ENCODE measurements at places on chromosomes 12 and 14.
A peak's percentile ranks its signal among the peaks of the same experiment; 100 is the strongest.

- DNase-seq = no peak
These were observed 1349.4 kb downstream of the FSCB start for GRCh38 chr14:43157661-43158060.

- DNase-seq = no peak
These were observed 1.5 kb downstream of the KIF21A start for GRCh38 chr12:39441189-39441962.

DNA sequence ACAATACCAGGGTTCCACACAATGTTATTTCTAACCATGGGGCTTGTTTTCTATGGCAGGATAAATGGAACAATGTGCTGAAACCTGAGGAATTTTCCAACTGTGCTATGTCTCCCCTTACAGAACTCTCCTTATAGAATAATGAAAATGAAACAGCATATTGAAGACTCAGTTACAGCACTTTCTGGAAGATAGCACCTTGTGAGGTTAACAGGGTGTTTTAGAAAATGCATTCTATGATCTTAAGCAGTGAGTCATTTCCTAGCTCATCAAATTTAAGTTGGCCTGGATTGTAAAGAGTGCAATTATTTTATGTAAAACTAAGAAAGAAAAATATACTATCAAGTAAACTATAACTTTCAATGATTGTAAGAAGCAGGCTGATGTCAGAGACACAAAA is 60.1 kb upstream of the CNTN1 start:
- no peak for DNase-seq

DNA sequence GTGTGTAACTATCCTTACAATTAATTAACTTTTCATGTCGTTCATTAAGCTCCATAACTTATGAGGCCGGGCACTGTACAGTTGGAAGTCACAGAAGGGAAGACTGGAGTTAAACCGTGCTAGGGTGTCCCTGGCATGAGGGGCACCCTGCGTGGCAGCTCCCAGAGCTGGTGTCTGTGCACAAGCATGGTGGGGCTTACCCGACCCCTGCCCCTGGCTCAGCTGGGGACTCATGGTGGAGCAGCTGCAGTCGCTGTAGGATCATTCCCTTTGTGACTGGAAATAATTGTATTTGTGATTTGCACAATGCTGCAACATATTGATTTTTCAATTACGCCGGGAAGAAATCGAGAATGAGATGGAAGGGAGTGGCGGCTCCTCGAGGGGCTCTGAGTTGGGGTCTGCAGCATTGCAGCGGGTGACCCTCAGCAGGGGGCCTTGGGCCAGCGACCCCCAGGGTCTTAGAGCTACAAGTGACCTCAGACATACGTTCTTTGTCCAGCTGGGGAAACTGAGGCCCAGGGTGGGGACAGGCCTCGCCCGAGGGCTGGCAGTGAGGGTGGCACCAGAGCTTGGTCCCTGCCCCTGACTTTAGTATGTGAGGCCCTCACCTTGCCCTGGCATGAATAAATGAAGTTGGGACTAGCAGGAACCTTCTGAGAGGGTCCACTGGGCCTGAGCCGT is 125.4 kb downstream of the KIF26A start:
- DNase-seq = no peak

DNA sequence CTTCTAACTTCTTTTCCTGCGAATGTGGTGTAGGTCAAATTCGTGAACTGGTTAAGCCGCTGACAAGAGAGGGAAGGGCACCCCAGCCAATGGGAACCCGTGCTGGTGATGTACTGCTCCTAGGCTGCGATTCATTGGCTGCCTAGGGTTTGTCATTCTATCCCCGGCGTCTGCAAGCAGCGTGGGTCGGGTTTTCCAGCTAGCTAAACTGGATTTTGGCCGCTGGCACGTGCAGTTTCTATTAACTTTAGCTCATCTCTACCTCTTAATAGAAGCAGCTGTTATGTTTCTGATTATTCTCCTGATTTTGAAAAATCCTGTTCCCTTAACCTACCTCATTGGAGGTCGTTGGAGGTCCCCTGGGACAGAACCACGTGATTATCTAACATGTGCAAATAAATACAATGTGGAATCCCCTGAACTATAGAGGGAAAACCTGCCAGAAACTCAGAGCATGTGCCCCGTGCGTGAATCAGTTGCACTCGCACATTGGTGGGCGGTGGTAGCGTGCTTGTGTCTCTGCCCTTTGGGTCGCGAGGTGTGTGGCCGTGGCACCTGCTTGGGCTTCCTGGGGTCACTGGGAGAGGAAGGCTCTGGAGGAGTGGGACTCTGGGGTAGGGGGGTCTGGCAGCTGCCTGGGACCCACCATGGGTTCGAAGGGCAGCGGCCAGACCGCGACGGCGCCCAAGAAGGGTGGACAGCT is 876 bp upstream of the PPM1A start:
- peak; percentile 95 for DNase-seq

GRCh38 chr12:97359021-97359690 is 103.4 kb upstream of the RMST start:
- DNase-seq = no peak

- DNase-seq = no peak
These were observed 37.9 kb upstream of the GARIN6 start for GRCh38 chr12:99609455-99610181.

DNA sequence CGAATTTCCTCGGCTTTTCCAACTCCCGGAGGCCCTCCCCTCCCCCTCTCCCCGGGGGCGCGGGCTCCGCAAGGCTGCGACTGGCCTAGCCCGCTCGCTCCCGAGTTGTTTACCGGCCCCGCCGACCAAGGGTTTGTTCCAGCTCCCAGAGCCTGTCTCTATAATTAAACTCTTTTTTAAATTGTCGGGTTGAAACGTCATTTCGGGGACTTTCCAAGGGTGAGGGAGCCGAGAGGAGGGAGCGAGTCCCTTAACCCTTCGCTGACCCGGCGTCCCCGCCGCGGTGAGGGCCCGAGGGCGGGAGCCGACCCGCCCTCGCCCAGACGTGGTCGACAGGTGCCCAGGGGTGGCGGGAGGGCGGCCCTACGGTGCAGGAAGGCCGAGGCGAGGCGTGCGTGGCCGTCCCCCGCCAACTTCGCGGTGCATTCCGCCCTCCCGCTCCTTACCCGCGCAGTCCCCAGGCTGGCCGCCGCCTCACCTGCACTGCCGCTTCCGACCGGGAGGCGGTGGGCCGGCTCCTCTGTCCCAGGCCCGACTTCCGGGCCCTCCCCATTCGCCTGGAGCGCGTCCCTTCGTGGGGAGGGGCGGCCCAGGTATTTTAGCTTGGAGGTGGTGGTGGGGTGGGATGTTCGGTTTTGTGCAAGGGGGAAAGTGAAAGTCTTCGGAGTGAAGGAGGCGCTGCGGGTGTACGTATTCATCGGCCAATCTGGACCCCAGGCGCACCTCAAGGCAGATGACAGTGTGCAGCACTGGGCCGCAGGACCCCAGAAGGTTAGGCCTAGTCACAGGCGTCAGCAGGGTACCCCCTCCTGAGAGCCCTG is 2.9 kb upstream of the ZFP36L1 start:
- DNase-seq = peak; percentile 52

DNA sequence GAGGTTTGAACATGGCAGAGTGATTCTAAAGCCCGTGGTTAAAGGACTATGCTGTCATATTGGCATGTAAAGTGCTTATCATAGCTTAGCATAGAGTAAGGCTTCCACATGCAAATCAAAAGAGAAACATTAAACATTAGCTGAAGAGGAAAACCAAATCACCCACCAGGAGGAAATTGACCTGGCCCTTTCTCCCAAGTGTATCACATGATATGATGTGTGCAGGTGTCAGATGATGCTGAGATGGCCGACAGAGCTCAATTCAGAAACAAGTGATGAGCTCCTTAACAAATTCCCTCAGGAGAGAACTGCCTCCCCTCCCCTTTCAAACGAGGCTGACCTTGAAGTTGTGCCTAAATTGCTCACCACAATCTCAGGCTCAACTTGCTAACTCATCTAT is 217.1 kb upstream of the BTG1 start:
- DNase-seq = peak; percentile 13

DNA sequence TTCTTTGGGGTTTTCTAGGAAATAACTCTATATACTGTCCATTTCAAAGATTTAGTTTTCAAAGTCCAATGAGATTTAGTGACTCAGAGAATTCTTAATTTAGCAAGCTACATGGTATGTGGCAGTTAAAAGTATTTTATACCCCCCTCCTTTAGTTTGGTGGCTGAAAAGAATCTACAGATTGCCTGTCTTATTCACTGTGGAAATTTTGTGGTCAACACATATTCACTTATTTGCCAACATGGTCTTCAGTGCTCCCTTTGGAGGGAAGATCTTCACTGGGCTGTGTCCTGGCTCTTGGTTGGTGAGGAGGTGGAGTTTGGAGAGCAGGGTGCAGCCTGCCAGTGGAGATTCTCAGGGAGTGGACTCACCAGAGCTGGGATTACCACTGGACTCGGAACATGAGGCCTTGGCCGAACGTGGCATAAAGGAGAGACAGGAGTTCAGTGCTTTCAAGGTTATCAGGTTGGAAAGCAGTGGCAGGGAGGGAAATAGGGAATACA is 39.8 kb downstream of the SAMD4A start:
- DNase-seq = no peak

DNA sequence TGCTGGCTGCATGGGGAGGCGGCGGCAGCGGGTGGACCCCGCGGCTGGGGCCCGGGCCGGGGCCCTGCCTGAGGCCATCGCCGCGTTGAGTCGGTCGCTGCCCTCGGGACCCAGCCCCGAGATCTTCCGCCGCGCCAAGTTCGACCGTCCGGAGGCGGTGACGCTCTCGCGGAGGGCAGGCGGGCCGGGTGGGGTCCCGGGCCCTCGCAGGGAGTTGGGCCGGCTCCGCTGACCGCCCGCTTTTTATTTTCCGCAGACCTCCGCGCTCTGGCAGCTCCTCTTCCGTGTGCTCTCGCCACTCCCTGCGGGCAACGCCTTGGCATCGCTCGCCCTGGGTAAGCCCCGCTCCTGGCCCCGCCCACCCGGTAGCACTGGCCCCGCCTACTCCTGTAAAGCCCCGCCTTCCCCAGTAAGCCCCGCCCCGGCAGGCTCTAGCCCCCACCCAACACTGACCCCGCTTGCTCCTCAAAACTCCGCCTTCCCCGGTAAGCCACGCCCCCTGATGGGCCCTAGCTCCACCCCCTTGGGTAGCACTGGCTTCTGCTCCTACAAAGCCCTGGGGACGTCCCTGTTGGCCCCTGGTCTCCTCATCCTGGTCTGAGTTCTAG is 424 bp downstream of the TEDC1 start:
- peak; percentile 65 for DNase-seq

GRCh38 chr14:78090864-78091263 is 79.3 kb upstream of the NRXN3 start:
- DNase-seq = no peak

DNA sequence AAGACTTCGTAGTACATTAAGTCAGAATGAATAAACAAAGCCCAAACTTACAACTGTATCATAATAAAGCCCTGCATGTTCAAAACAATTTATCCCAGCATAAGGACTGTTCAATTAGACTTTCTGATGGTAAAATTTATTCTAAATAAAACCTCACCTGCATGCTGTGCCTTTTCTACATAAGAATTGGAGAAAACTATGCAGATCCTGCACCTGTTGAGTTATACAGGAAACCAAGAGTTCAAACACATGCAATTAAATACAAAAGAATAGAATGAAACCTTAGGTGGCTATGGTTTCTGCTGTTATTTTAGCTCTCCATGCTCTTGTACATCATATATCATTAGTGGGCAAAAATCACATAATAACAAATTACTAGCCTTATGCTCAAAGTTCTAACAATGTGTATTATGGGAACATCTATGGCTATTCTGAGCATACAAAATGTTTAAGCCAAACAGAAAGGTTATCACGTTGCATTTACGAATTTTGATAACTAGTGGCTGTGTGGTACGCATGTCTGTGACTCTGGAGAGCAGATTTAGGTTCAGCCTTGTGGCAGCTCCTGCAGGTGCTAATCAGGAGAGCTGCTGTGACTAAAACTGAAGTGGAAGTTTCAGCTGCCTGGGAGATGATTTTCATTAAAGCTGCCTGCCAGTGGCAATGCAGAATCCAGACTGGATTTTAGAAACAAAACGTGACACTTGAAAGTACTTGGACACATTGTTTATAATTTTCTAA is 36.1 kb upstream of the LRFN5 start:
- no peak for DNase-seq

- DNase-seq = peak; percentile 17
These were observed 16.7 kb downstream of the KMT2D start for GRCh38 chr12:49043856-49044258.

DNA sequence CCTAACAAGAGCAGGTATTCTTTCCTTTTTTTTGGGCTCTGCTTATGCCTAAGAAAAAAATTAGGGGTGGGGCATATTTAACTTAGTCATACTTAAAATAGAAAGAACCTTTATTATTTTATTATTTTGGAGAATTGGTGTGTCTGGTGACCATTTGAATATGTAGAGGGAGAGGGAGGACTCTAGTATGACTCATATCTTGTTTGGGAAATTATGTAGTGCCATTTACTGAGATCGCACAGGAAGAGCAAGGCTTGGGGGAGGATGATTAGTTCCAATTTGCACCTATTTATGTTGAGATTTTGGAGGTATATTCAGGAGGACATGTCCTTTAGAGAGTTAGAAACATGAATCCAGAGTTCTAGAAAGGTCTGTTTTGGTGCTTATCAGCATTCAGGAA is 9.9 kb downstream of the ZNF410 start:
- no peak for DNase-seq

DNA sequence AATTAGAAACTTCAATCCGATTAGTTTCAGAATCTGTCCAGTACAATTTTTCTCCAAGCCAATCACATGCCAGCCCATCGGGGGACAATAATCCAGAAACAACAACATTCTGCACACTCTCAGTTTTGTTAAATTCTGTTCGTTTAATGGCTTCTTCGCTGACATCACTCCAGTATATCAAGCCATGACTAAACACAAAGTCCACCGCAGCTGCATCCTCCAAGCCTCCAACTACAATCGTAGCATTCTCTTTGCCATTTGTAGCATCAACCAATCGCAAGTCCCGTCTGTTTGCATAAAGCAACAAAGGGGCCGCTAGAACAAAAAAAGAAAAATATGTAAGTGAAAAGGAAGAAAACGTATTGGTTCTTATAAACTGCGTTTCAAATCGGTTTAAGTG is 22.5 kb downstream of the LRP6 start:
- no peak for DNase-seq

GRCh38 chr12:65534238-65534841 is 255.9 kb downstream of the MSRB3 start:
- DNase-seq = no peak

GRCh38 chr14:23033801-23034497 is 751 bp downstream of the PSMB5 start:
- DNase-seq = no peak

DNA sequence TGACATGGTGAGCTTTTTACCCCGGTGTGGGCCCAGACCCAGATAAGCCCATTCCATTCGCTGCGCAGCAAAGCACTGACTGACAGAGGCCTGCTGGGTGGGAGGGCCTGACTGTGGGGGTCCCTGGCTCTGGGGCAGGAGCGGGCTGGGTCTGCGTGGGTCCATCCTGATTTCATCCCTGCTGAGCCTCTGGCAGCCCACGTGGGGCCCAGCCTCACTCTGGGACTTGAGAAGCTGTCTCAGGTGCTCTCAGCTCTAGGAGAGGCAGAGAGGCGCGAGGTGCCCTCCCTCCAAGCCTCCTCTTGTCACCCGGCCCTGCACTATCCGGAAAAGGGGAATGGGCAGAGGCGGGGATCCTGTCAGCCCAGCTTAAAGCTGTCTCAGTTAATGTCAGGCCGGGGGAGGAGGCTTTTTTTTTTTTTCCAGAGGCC is 927 bp downstream of the ABCB9 start:
- no peak for DNase-seq

GRCh38 chr12:12510141-12510540 is 52.5 kb downstream of the DUSP16 start:
- no peak for DNase-seq

- no peak for DNase-seq
These were observed 3.7 kb downstream of the SIVA1 start for GRCh38 chr14:104756477-104757237.
